HuH-7.5 (cell line): ENCODE measurements at places on chromosomes 5 and 9.

GRCh38 chr9:116345817-116346216, 192.2 kb downstream of the PAPPA start:
- DNase-seq: no peak

- DNase-seq: no peak
These were observed 47.7 kb downstream of the LHFPL2 start for GRCh38 chr5:78600687-78601414.

GRCh38 chr5:23223846-23224245, 283.6 kb upstream of the PRDM9 start:
- DNase-seq: no peak

- no peak for DNase-seq
These were observed 480.1 kb upstream of the MPDZ start for GRCh38 chr9:13759551-13759950.

DNA sequence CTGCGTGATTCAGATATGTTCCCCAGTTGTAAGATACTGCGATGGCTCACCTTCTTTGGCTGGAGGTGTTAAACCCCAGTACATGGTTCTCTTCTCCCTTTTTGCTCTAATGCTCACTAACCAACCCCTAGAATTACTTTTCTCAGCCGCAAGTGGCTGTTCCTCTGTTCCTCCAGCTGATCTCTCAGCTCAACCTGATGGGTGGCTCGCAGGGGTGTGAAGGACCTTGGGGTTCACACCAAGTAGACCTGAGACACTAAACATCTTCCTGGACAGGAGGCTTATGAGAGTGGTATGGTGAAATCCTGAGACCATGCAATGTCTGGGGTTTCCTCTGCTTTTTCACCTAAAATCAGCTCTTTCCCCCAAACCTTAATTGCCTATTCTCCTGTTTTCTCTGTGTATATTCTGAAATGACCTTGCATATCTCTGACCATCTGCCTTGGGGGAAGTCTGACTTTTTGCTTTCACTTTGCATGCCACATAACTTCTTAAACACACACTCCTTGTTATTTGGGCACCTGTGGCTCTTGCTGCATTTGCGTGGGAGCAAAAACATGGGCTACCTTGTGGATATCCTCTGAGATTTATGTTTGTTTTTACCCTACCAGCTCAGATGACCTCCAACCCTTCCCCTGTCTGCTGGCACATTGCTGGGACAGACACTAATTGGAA, 15.9 kb upstream of the IFNA14 start:
- DNase-seq: no peak
